ENCODE measurements at places on chromosomes 5 and 9. TPM values are rescaled to one million over a fixed set of nuclear protein-coding genes. Genes with fewer than 3 reads are reported as not detected.

DNA sequence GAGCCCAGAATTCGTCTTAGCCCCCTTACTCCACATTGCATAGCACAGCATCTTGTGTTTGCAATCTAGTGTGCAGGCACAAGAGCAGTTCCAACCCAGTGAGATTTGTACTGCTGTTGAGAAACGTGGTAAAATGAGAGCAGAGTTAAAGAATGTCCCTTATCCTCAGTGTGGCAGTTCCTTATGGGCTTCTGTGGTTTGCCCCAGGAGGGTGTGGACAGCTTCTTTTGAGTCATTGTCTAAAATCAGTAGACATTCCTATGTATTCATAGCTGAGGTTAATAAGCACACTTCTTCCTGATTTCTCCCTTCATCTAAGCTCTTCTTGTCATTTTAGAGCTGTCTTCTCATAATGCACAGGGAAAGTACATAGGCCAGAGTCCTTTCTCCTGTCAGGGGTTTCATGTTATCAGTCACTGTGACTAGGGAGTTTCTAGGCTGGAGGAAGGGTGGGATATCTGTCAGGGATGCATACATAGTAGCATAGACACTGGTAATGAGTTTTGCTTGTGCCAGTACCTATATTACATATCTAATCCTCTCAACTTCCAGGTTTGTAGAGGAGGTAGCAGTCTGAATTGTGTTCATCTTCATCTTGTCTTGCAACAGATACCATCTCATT, 2.0 kb upstream of the CAVIN4 start:
- no peak for DNase-seq

GRCh38 chr5:96565582-96566265, 96.5 kb upstream of the CAST start:
- no peak for DNase-seq

DNA sequence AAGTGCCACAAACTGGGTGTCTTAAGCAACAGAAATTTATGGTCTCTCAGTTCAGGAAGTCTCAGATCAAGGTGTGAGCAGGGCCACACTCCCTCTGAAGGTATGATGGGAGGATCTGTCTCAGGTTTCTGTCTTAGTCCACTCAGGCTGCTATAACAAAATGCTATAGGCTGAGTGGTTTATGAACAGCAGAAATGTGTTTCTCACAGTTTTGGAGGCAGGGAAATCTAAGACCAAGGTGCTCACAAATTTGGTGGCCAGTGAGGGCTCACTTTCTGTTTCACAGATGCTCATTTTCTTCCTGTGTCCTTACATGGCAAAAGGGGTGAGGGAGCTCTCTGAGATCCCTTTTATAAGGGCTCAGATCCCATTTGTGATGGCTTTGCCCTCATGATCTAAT, 281.4 kb downstream of the CWC27 start:
- no peak for DNase-seq

GRCh38 chr5:154861946-154862345, 3.5 kb downstream of the CNOT8 start:
- no peak for DNase-seq

DNA sequence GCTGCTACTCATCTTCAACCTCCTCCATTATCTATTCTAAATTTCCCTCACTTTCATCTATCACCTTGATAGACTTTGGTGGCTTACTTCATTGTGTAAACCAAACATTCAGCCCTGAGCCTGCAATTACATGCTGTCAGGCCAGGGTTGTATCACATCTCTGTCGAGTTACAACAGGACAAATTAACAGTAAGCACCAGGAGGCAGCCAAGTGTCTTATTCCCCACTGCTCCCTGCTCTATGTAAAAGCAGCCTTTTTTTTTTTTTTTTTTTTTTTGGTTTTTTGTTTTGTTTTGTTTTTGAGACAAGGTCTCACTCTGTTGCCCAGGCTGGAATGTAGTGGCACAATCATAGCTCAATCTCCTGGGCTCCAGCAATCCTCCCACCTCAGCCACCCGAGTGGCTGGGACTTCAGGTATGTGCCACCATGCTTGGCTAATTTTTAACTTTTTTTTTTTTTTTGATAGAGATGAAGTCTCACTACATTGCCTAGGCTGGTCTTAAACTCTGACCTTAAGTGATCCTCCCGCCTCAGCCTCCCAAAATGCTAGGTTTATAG, 15.2 kb upstream of the ZCCHC9 start:
- no peak for DNase-seq

DNA sequence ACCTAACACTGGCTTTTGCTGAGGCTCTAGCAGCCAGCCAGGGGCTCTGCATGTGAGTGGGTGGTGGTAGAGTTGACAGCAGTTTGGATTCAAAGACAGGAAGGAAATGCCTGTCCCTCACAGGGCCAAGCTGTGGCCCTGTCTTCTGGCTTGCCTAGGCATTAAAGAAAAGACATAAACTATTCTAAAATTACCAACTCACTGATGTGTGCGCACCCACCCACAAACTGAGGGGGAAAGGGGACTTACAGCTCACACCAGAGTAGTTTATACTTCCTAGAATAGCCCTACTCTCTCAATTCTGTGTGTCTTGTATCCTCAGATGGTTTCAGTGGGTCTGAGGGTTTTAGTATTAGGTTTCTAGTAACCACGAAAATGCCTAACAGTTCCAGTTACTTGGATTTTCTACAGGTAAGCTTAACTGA, 18.3 kb upstream of the IL13 start:
- no peak for DNase-seq

- DNase-seq: no peak
Measured at GRCh38 chr9:14279671-14280070, 34.3 kb downstream of the NFIB start.

GRCh38 chr5:42875785-42876374, 64.2 kb upstream of the SELENOP start:
- no peak for DNase-seq

DNA sequence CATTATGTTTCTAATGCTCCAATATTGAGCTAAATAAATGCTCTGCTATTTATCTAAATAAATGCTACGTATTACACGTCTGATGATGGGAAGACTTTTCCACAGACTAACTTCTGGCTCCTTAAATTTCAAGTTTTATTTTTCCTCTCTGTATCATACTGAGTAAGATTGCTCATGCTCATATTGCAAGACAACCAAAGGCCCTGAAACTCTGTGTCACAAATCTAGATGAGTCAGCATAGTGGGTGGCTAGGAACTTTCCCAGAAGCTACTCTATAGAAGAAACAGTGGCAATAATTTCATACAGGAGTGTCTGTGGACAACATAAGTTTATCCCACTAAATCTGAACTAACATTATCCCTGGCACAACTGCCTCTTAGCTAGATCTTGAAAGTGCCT, 53.0 kb upstream of the RFX3 start:
- DNase-seq: no peak

- DNase-seq: no peak
Measured at GRCh38 chr5:150631326-150631701, 9.1 kb upstream of the SYNPO start.

GRCh38 chr5:134938030-134938429, 29.7 kb upstream of the CATSPER3 start:
- no peak for DNase-seq

DNA sequence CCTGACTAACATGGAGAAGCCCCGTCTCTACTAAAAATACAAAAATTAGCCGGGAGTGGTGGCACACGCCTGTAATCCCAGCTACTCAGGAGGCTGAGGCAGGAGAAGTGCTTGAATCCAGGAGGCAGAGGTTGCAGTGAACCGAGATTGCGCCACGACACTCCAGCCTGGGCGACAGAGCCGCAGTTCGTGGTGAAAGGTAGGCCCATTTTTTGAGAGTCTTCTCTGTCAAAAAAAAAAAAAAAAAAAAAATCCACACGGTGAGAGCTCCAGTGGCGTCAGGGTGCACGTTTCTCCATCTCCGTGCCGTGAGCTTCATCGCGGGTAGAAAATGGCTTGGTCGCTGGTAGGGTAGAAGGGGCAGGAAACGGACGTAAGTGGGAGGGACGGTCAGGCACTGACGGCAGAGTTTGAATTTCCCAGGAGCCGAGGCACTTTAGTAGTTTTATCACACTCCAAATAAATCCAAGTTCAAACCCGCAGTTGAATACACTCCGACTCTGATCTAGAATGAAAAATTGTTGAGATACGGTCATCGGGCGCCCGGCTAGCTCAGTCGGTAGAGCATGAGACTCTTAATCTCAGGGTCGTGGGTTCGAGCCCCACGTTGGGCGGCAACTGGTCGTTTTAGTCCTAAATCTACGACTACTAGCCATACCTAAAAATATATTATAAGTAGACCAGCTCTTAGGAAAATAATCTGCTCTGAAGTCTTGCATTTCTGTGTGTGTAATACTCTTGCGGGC, 2.4 kb upstream of the TRIM7 start:
- peak; percentile 86 for DNase-seq

DNA sequence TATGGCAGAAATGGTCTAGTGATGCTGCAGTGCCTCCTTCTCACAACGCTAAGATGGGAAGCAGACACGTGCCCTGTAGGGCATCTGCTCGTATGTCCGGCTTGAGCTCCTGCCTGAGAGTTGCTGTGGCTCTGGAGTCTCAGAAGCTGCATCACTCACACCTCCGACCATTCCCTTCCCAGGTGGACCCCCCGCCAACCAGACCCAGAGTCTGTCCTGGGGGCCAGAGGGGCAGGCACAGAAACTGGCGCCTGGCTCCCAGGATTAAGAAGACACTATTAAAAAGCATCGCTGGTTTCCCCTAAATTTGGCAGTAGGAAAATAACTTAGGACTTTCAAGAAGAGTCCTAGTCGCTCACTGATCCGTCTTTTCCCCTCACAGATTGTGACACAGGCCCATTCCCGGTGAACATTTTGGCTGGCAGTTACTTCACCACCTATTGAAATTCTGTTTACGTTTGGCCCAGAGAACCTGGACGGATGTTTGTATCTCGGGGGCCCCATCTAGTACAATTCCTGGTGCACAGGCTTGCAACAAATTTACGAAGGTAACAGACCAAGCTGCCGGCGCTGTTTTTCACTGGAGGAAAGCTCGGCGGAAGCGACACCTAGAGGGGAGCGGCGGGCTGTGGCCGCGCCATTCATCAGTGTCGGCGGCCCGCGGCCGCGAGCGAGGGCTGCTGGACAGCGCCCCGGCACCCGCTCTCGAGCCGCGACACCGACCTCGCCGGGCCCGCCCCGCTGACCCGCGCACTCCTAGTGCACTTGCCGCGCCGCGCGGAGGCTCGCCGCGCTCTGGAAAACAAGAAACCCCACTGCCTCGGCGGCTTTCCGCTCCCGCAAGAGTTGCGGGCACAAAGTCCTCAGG, 1.6 kb downstream of the FSTL4 start:
- no peak for DNase-seq

GRCh38 chr5:97085459-97086181, 56.8 kb downstream of the LIX1 start:
- DNase-seq: no peak

GRCh38 chr9:93098236-93098946, 2.4 kb downstream of the CARD19 start:
- DNase-seq: peak; percentile 78

DNA sequence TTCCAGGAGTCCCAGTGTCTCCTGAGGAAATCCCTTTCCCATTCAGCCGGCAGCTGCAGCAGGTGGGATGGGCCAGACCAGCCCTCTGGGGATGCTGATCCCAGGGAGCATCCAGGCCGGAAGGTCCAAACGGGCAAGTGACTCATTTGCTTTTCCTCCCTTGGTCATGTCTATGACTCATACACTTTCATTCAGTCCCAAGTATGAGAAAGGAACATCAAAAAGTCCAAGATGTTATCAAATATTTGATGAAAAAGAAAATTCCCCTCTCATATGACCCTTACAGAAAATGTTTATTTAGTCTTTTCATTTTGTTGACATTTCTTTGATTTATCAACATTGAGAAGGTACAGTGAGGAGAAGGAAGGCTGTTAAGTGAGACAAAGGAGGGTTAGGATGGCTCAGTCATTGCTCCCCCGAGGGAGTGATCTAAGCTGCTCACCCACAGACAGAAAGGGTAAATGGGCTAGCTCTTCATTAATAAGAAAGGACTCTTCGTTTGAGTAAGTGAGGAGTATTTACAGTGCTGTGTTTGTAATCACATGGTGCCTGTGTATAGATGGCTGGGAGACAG, 117.6 kb upstream of the ANKRD55 start:
- DNase-seq: peak; percentile 83

- no peak for DNase-seq
Measured at GRCh38 chr5:102850503-102850902, 95.4 kb downstream of the PAM start.

DNA sequence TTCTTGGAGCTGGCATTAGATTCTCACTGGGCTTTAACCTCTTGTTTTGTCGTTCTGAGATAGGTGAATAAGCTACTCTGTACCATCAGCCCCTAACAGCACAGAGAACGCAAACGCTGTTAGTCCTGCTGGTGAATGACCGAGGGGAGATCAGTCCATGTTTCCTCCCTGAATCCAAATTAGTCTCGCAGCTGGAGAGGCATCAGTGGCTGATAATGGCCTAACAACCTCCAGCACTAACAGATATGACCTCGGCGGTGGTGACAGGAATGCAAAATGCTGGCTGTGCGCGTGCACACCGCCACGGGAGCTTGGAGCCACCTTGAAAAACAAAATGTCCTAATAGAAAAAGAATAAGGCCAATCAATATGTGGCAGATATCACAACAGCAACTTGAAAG, 77.6 kb upstream of the IRX1 start:
- no peak for DNase-seq

DNA sequence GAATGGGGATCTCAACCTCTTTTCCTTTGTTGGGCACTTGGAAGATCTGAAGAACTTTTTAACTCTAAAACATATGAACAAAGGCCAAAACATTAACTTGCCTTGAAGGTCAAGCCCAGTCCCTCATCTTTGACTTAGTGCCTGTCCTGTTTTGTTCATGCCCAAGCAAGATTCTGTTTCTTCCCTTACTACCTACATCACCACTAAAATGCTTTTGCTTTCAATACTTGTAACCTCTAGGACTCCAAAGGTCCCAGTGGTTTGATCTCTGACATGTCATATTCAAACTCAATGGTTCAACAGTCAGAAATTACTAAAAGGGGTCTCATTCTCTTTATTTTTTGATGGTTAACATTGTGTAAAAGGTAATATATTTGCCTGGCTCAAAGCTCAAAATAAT, 24.0 kb downstream of the GLRX start:
- DNase-seq: no peak

DNA sequence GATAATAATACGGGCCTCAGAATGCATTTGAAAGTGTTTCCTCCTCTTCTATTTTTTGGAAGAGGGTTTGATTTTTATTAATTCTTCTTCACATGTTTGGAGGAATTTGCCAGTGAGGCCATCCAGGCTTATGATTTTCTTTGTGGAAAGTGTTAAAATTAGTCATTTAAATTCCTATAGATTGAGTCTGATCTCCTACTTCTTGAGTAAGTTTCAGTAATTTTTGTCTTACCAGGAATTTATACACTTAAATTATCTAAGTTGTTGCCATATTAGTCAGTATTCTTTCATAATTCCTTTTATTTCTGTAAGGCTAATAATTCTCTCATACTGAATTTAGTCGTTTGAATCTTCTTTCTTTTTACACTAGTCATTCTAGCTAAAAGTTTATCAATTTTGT, 25.2 kb upstream of the HAPLN1 start:
- no peak for DNase-seq

The SMARCA2 gene
- 46.5 TPM for total RNA-seq

The IL4 gene
- total RNA-seq: not detected

The PCDHB8 gene
- total RNA-seq: 0.88 TPM

The OSTF1 gene
- total RNA-seq: 63.5 TPM

The OGN gene
- total RNA-seq: not detected

All from glomerular endothelial cell (primary cell).